Bladder microvascular endothelial cell (primary cell): ENCODE measurements at places on chromosomes 1 and 21. TPM values are rescaled to one million over a fixed set of nuclear protein-coding genes. Genes with fewer than 3 reads are reported as not detected.

VWA1 gene
- 19.4 and 34.7 TPM in 2 replicates for total RNA-seq

LORICRIN gene
- not detected in 2 replicates for total RNA-seq

EPHA2 gene
- 72.7 and 298 TPM in 2 replicates for total RNA-seq

PRMT2 gene
- 118 and 209 TPM in 2 replicates for total RNA-seq

PLD5 gene
- not detected in 2 replicates for total RNA-seq

TAS1R1 gene
- not detected in 2 replicates for total RNA-seq

PLOD1 gene
- 182 and 368 TPM in 2 replicates for total RNA-seq

POU2F1 gene
- 3.2 and 8.1 TPM in 2 replicates for total RNA-seq

KIF26B gene
- total RNA-seq, result under 0.01 and 1.6 TPM in 2 replicates

ITLN2 gene
- total RNA-seq, result not detected in 2 replicates

IL22RA1 gene
- total RNA-seq, result not detected in 2 replicates

AVPR1B gene
- total RNA-seq, result not detected in 2 replicates

DISP3 gene
- total RNA-seq, result under 0.01 and 0.06 TPM in 2 replicates

DNM3 gene
- 3.1 and 4.2 TPM in 2 replicates for total RNA-seq
